CD4-positive, alpha-beta memory T cell (primary cell): ENCODE measurements at places on chromosomes 3 and 15. TPM values are rescaled to one million over a fixed set of nuclear protein-coding genes. Genes with fewer than 3 reads are reported as not detected.

The SCG3 gene
- polyA plus RNA-seq, result not detected

The MESP1 gene
- 0.69 TPM for polyA plus RNA-seq

The MGLL gene
- 2.2 TPM for polyA plus RNA-seq

The LRRC34 gene
- polyA plus RNA-seq, result 0.38 TPM

The ZBTB38 gene
- 44.1 TPM for polyA plus RNA-seq

The SLC38A3 gene
- polyA plus RNA-seq, result not detected

The SERINC4 gene
- polyA plus RNA-seq, result 0.70 TPM

The RHOV gene
- polyA plus RNA-seq, result not detected

The HTR3D gene
- polyA plus RNA-seq, result not detected

The ST3GAL6 gene
- 0.15 TPM for polyA plus RNA-seq

The PCCB gene
- polyA plus RNA-seq, result 26.3 TPM

The CCDC39 gene
- polyA plus RNA-seq, result not detected

The PARP3 gene
- polyA plus RNA-seq, result 2.9 TPM

The NCK1 gene
- 40.3 TPM for polyA plus RNA-seq

The CCR1 gene
- 0.10 TPM for polyA plus RNA-seq

The CCR9 gene
- polyA plus RNA-seq, result 4.4 TPM

The UROC1 gene
- not detected for polyA plus RNA-seq

The MLH1 gene
- 18.9 TPM for polyA plus RNA-seq

The MUC20 gene
- polyA plus RNA-seq, result 0.54 TPM

The SEMA3G gene
- 0.29 TPM for polyA plus RNA-seq

The MINAR1 gene
- polyA plus RNA-seq, result 0.07 TPM

The HHLA2 gene
- polyA plus RNA-seq, result not detected

The SKOR1 gene
- not detected for polyA plus RNA-seq

The TUSC2 gene
- polyA plus RNA-seq, result 45.9 TPM

The MFSD1 gene
- 75.0 TPM for polyA plus RNA-seq

The EHD4 gene
- polyA plus RNA-seq, result 13.9 TPM

The PDCD6IP gene
- 59.2 TPM for polyA plus RNA-seq

The CHRNA5 gene
- 0.76 TPM for polyA plus RNA-seq

The PPM1L gene
- polyA plus RNA-seq, result 0.84 TPM

The HESX1 gene
- not detected for polyA plus RNA-seq

The CPB1 gene
- polyA plus RNA-seq, result not detected

The FOXL2 gene
- polyA plus RNA-seq, result not detected

The EXD1 gene
- polyA plus RNA-seq, result not detected

The TRH gene
- not detected for polyA plus RNA-seq

The IL17RD gene
- polyA plus RNA-seq, result not detected

The ALPK3 gene
- not detected for polyA plus RNA-seq

The REC114 gene
- not detected for polyA plus RNA-seq
